Activated CD8-positive, alpha-beta memory T cell treated with anti-CD3 and anti-CD28 coated beads, Interleukin-2, amount 10 ng/mL, durations not matched to agents 7 days and 5 days (primary cell): ENCODE measurements at places on chromosomes 6 and 20.
A peak's percentile ranks its signal among the peaks of the same experiment; 100 is the strongest.

- peak; percentile 88 for DNase-seq
Observed at GRCh38 chr20:63977739-63978276, 1.6 kb downstream of the SAMD10 start.

GRCh38 chr6:82555801-82556200, 192.2 kb downstream of the TPBG start:
- DNase-seq, result no peak

- no peak for DNase-seq
Observed at GRCh38 chr20:53815509-53815908, 221.9 kb upstream of the ZNF217 start.

DNA sequence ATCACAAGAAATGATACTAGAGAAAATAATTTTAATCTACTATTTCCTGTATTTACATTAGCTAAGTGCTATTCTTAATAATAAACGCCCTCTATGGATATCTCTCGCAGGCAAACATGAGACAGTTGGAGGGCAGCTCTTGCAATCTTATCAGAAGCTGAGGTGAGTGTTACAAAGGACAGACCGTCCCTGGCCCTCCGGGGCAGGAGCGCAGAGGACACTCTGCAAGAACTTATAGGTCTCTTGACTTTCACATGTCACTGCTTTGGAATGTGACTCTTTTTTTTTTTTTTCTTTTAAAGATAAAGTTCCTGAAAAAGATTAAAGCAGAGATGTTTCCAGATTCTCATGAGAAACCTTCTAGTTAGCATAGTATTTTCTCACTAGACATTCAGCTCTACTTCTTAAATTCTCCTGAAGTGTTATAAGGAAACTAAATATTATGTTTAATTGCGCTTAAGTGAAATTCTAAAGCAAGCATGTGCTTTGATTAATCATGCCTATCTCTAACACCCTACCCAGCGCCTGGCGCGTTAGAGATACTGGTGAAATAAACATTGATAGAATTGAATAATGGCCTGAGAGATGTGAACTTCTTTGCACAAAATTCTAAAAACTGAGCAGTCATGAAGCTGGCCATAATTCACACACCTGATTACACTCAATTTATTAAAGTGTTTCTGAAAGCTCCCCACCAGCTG, 57.4 kb downstream of the SYTL3 start:
- no peak for DNase-seq
